ENCODE measurements at places on chromosomes 12 and 14. TPM values are rescaled to one million over a fixed set of nuclear protein-coding genes. Genes with fewer than 3 reads are reported as not detected.

DNA sequence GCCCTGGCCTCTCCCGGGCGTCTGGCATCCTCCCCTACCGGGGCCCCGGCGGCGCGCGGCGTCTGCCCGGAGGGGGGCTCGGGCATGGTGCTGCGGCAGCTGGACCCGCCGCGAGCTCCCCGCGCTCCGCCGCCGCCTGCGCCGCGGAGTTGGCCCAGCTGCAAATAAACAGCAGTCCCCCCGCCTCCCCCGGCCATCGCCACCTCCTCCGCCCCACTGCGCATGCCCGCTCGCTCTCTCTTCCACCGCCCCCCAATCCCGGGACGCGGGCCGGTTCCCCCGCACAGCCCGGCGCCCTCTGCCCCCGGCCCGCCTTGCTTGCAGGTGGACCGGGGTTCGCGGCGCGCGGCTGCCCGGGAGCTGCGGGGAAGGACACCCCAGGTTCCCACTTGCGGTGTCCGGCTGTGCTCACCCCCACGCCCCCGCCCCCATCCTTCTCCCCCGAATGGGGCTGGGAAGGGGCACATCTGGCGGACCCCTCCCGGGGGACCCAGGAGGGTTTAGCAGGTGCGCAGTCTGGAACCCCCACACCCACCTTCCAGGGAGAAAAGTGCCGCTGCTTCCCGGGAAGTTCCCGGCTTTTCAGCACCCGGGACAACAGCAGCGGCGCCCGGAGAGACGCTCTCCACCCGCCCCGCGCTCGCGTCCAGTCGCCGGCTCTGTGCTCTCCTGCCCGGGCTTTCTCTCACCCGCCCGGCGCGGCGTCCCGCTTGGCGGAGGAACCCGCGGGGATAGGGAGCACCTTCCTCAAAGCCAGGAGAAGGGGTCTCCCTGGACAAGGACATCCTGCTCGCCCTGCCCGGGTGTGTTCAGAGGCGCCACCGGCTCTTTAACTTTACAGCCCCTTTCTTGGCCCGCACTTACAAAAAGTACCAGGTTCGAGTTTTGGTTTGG, at the start of gene TMTC1:
TSS of gene TMTC1 (minus strand) at position 170 of the 894 bp plus-strand sequence. CDS start 191 bp downstream, outside the sequence.
- DNase-seq = peak; percentile 55
- H3K36me3 ChIP-seq = no peaks in the 10 kb centered on the region
- H3K27me3 ChIP-seq = no peaks in the 10 kb centered on the region

DNA sequence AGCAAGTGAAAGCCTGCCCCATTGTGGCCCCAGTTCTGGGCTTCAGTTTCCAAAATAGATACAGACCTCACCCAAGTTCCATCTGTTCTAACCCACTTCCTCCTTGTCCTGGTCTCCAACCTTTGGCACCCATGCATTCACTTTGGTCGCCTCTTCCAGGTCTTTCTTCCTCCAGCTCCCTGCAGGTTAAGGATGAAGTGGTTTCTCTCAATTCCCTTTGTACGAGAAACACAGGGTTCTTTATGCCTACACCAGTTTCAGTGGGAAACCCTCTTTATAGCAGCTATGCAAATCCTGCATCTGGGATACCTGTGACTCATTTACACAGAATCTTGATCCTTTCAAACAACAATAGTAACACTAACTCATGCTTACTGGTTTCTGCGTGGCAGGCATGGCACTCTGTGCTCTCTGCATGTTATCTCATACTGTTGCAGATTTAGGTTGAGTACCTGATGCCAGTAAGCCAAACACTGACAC, 110.6 kb upstream of the AMIGO2 start:
- no peaks in the 10 kb centered on the region for H3K27me3 ChIP-seq
- no peak overlapping the region for H3K4me3 ChIP-seq
- no peak for DNase-seq
- no peak overlapping the region for H3K27ac ChIP-seq
- H3K4me1 ChIP-seq = peaks cover 30% of the 10 kb centered on the region
- no peaks in the 10 kb centered on the region for H3K36me3 ChIP-seq

DNA sequence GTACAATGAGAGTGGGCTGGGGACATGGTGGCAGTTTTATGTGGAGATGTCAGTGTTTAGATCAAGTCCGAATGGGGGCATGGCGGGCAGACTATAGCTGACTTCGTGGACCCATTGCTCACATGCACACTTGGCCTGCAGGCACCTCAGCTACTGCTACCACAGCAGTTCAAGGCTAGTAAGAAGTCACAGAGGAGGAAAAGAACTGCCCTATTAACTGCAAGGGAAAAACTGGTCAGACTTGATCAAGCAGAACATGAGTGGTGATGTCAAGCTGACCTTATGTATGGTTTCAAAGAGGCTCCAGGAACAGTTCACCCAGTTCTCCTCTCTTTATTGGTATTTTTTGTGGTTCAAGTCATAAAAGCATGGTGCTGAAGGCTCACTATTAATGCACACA, 30.2 kb upstream of the FRS2 start:
- no peaks in the 10 kb centered on the region for H3K4me1 ChIP-seq
- H3K4me3 ChIP-seq = no peak overlapping the region
- H3K36me3 ChIP-seq = no peaks in the 10 kb centered on the region

- H3K27me3 ChIP-seq = no peaks in the 10 kb centered on the region
- DNase-seq = no peak
- no peaks in the 10 kb centered on the region for H3K36me3 ChIP-seq
- H3K4me1 ChIP-seq = peaks cover 3% of the 10 kb centered on the region
- no peak overlapping the region for H3K27ac ChIP-seq
- H3K4me3 ChIP-seq = no peak overlapping the region
Observed at GRCh38 chr12:3882896-3883564, 9.8 kb upstream of the PARP11 start.

Gene CPM
- total RNA-seq = 22.7 TPM

Gene INSM2
- total RNA-seq = under 0.01 TPM

Gene MYH6
- total RNA-seq = 0.05 TPM

All from liver (tissue), 10 donors.